ENCODE measurements at places on chromosomes 7 and 10. TPM values are rescaled to one million over a fixed set of nuclear protein-coding genes. Genes with fewer than 3 reads are reported as not detected.

Gene ITIH5
- total RNA-seq, result 15.9 TPM

- DNase-seq, result no peak
Observed at GRCh38 chr10:34626158-34626880, 188.8 kb downstream of the PARD3 start.

DNA sequence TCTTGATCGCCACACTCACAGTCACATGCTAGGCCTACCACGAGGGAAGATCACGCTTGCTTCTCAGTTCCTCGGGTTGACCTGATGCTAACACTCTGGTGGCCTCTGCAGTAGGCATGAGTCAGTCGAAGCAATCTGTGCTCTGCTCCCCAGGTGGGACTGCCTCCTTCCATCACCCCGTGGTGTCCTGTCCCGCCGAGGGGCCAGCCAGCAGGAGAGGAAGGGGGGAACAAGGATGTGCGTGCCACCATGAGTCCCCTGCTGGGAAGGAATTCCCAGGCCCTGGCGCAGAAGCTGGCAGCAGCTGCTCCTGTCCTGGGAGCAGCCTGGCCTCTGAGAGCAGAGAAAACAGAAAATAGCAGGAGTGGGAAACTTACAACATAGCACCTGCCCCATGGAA lies 695.0 kb upstream of the NRP1 start:
- no peak for DNase-seq

- DNase-seq, result no peak
Observed at GRCh38 chr10:97920865-97921264, 71.2 kb downstream of the GOLGA7B start.

DNA sequence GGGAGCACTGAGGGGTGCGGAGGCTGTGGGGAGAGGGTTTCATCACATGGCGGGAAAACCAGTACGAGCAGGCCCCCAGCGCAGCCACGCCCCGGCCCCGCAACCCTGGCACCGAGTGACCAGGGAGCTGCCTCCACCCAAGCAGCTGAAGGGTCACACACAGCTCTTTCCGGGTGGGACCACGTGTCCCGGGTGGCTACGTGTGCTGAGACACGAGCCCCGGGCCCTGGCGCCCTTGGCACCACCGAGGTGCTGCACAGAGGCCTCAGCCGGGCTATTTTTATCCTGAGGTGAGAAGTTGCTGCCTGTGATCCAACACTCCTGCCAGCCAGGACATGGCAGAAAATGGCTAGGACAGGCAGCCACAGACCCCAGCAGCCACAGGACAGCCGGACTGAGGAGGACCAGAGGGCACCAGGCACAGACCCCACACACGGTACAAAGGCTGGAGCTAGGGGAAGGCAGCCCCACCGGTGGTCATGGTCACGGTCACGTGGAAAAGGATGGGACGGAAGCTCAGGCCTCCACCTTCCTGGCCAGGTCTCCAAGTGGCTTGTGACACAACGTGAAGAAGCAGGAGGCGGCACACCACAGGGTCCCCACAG lies 223.7 kb downstream of the MAD1L1 start:
- DNase-seq, result no peak

- no peak for DNase-seq
Observed at GRCh38 chr10:127532659-127533058, 16.4 kb upstream of the NPS start.

- no peak for DNase-seq
Observed at GRCh38 chr10:44696496-44696895, 214.6 kb upstream of the TMEM72 start.

GRCh38 chr7:5827755-5828154 lies 46.3 kb upstream of the RNF216 start:
- DNase-seq, result no peak

GRCh38 chr7:16851829-16852228 lies 30.0 kb downstream of the AGR3 start:
- no peak for DNase-seq

DNA sequence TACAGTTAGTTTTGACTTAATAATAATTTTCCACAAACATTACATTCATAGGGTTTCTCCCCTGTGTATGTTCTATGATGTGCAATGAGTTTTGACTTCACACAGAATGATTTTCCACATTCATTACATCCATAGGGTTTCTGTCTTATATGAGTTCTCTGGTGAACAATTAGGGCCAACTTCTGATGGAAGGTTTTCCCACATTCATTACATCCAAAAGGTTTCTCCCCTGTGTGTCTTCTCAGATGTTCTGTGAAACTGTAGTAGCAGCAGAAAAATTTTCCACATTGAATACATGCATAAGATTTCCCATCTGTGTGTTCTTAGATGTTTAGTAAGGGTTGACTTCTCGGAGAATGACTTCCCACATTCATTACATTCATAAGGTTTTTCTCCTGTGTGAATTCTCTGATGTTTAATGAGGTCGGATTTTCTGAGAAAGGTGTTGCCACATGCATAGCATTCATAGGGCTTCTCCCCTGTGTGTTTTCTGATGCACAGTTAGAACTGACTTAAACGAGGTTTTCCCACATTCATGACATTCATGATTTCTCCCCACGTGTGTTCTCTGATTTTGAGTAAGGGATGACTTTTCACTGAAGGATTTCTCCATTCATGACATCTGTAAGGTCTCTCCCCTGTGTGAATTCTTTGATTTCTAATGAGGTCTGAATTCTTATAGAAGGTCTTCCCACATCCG lies 118.5 kb downstream of the ZNF33B start:
- no peak for DNase-seq

Measured in thoracic aorta (tissue), 2 donors.